ENCODE measurements at places on chromosomes 3 and 15.

DNA sequence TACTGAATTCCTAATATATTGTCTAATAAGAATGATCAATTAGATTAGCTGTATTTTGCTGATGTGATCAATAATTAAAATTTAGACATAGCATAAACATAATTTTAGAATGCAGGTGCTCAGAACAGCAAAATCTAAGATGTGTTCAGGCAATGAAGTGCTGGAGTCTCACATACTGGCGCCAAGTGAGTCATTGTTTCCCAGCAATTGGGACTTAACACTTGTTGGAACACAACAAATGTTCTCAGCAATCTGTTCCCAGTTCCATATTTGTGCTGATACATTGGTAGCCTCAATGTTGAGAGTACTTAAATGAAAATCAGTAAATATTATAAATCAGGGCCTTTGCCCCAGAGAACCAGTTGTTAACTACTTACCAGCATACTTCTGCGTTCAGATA lies 619.0 kb downstream of the ROBO1 start:
- no peak for DNase-seq

- no peak for DNase-seq
Observed at GRCh38 chr3:38153221-38153620, 12.1 kb upstream of the OXSR1 start.

DNA sequence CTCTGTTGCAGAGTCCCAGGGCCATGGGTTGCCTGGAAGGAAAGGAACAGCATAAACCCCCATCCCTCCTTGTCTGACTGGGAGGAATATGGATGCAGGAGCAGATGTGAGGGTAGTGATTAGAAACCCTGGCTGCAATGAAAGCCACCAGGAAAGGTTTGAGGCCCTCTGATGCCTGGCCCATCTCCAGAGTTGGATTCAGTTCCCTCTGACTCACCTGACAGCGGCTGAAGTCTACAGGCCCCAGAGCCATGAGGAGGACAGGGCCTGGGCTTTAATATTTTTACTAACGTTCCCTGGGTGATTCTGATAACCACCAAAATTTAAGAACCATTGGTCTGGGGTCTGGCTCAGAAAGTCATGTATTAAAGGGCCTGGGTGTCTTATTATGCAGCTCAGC lies 214.0 kb downstream of the EPHB1 start:
- DNase-seq: no peak

- DNase-seq: no peak
Observed at GRCh38 chr3:120648290-120648689, 33.7 kb downstream of the HGD start.

Measured in Caki2 (cell line).